Stimulated activated CD8-positive, alpha-beta memory T cell treated with anti-CD3 and anti-CD28 coated beads, Interleukin-4, amount 100 ng/mL, for 4 hours (primary cell): ENCODE measurements at places on chromosomes 2 and 18.

GRCh38 chr2:47357483-47357882 lies 45.5 kb upstream of the MSH2 start:
- DNase-seq = no peak

DNA sequence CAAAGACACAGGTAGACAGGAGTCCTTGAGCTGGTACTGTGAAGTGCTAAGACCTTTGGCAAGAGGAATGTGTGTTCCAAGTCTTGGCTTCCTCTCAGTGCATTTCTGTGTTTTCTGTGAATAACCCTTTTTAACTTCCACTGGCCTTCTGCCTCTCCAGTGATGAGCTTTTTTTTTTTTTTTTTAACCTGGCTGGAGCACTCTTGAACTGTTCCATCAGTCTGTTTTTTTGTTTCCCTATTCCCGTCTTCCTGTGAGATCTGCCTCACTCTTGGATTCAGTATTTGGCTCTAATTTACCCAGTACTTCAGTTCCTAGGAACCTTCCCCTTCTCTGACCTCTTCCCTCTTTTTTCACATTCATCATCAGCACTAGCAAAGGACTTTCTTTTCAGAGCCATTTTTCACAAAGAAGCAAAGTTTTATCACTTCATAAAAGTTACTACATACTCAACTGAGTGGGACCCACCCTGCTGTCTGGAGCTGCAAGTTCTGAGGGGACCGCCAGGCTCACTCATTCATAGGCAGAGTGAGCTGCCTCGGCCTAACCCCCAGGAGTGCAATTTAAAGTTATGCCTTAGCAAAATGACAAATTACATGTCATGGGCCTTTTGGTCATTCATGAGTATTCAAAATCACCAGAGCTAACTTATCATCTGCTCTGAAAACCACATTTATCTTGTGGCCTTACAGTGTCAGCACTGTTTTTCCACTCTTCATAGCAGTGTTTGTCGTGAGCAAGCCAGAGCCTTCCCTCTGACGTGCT lies 126.9 kb upstream of the DAPL1 start:
- no peak for DNase-seq

DNA sequence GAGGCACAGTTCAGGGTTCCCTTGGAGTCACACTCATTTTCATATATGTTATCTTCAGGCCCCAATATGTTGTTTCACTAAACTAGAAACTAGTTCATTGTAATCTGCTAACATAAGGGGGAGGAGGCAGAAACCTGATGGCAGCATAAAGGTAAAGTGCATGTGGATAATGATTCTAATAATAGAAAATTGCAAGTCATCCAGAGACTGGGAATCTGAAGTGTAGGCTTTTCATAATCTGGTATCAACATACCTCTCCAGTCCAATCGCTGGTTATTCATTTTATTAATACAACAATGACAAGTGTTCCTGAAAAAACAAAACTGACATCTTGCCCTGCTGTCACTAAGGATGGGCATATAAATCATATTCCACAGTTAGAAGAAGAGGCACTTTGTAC lies 326.3 kb upstream of the ZNF804A start:
- no peak for DNase-seq

GRCh38 chr2:36452260-36452659 lies 96.7 kb downstream of the CRIM1 start:
- no peak for DNase-seq

GRCh38 chr2:47031909-47032668 lies 116.5 kb upstream of the MCFD2 start:
- no peak for DNase-seq

- no peak for DNase-seq
These were observed 453.4 kb upstream of the SLC14A2 start for GRCh38 chr18:45161850-45162249.

DNA sequence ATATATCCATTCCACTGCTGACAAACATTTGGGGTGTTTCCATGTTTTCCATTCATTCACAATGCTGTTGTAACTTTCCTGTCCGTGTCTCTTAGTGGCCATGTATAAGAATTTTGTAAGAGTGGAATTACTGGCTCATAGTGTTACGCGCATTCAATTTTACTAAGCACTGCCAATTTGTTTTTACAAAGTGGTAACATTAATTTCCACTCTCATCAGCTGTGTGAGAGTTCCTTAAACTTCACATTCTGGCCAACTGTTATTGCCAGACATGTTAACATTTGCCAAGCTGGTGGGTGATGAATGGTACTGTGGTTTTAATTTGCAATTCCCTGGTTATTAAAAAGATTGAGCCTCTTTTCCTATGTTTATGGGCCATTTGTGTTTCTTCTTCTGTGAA lies 134.2 kb downstream of the DTNB start:
- DNase-seq = no peak

DNA sequence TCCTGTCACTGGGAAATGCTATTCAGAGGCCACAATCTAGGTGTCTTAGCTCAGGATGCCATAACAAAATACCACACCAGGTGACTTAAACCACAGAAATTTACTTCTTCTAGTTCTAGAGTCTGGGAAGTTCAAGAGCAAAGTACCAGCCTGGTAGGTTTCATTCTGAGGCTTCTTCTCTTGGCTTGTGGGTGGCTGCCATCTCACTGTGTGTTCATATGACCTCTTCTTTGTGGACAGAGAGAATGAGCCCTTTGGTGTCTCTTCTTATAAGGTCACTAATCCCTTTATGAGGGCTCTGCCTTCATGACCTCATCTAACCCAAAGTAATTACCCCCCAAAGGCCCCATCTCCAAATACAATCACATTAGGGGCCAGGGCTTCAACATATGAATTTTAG lies 57.3 kb downstream of the RHOB start:
- DNase-seq = no peak

DNA sequence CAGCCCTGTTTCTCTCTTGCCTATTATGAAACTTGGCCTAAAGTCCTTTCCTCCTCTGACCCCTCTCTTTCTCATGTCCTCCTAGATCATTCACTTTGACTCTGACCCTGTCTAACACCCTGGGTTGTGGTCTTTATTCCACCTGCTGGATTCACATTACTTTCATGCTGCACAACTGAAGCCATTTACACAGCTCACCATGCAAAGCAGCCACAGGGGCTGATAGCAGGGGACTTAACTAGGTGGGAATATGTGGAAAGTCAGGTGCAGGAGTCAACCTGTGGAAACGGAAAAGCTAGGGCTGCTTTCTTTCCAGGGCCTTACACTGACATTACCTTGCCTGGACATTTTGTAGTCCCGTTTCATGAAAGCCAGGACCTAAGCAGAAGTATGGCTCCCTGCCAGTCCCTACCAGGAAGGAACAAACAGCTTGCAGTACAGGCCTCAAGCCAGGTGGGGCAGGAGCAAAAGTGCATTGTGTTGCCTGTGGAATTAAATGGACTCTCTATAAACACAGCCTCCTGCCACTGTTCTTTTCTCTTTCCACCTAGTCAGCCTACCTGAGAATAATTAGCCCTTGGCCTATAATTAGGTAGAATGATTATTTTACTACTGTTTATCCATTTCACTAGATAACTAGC lies 11.8 kb downstream of the MAPRE3 start:
- no peak for DNase-seq

- no peak for DNase-seq
These were observed 436.7 kb downstream of the ZEB2 start for GRCh38 chr2:144083211-144083610.

- no peak for DNase-seq
These were observed 138.2 kb downstream of the DOK6 start for GRCh38 chr18:69538849-69539248.

GRCh38 chr2:54133056-54133455 lies 17.6 kb downstream of the ACYP2 start:
- no peak for DNase-seq

GRCh38 chr2:54468673-54469072 lies 12.5 kb downstream of the SPTBN1 start:
- DNase-seq = no peak

- no peak for DNase-seq
These were observed 127.5 kb downstream of the SPAG16 start for GRCh38 chr2:213411582-213412289.

DNA sequence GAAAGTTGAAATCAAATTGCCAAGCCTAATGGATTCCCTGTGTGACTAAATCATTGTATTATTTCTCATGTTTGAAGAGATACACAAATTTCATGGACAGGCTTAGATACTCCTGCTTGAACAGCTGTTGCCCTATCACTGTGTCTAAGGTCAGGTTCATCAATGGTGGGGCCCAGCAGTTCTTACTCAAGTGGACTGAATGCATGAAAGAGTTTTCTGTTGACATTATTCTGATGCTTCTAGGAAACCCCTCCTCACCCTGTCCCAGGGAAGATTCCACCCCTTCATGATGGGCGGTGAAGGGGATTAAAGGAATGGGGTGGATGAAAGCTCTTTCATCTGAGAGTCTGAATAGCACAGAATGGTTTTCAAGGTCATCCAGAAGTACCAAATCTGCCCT lies 148.8 kb downstream of the INO80D start:
- no peak for DNase-seq

DNA sequence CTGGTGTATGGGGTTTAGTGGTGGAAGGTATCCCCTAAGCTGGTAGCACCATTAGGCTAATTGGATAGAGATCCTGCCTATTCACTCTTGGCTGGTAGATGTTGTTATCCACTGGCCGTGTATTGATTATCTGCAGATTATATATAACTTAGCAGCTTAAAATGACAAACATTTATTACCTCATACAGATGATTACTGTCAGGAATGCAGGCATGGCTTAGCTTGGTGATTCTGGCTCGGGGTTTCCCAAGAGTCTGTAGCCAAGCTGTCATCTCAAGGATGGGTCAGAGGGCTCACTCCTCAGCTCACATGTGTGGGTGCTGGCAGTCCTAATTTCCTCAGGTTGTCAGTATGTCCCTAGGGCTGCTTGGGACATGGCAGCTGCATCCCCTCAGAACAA lies 465.8 kb downstream of the PARD3B start:
- DNase-seq = no peak
